ENCODE measurements at places on chromosomes 5 and 9. TPM values are rescaled to one million over a fixed set of nuclear protein-coding genes. Genes with fewer than 3 reads are reported as not detected.

GRCh38 chr9:107020040-107020530 lies 157.1 kb downstream of the ZNF462 start:
- DNase-seq, result no peak

The FOXD4L6 gene
- total RNA-seq, result not detected

DNA sequence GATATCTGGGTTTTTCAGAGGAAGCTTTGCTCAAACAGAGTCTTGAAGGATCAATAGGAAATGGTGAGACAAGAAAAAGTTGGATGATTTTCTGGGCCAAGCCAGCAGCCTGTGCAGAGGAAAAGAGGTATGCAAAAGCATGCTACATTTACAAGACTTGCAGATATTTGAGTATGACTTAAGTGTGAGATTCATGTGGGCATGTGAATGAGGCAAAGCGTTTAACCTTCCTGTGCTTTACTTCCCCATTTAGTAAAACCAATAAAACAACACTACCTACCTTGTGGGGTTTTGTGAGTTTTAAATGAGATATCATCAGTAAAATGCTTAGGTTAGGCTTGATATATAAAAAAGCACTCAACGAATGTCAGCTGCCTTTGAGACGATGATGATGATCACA lies 58.1 kb downstream of the PIP5K1B start:
- DNase-seq, result no peak

DNA sequence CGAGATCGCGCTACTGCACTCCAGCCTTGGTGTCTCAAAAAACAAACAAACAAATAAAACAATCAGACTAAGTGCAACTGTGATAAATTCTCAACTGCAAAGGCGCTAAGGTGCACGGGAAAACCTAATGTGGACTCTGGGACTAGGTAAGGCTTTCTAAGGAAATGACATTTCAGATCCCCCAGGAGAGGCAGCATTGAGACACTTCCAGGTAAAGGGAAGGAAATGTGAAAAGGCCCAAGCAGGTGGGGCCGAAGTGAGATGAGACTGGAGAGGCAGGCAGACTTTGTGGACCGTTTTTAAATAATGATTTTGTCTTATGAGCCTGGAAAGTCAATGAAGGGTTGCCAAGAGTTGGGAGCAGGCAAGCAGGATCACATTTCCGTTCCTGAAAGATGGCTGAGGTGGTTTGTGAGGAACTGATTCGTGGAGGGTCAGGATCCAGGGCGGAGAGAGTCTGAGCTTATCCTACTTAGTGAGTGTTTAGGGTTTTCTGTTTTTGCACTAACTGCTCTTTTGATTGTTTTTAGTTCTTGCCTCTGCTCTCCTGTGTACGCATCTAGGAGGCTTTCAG lies 2.0 kb upstream of the APBA1 start:
- DNase-seq, result no peak

GRCh38 chr9:107219486-107220077 lies 63.5 kb upstream of the RAD23B start:
- DNase-seq, result no peak

GRCh38 chr5:145776886-145777285 lies 58.3 kb downstream of the PRELID2 start:
- DNase-seq, result no peak

The BTNL8 gene
- total RNA-seq, result not detected

GRCh38 chr5:158938200-158938599 lies 161.5 kb downstream of the EBF1 start:
- no peak for DNase-seq

- no peak for DNase-seq
These were observed 19.4 kb downstream of the DTWD2 start for GRCh38 chr5:118968925-118969375.

DNA sequence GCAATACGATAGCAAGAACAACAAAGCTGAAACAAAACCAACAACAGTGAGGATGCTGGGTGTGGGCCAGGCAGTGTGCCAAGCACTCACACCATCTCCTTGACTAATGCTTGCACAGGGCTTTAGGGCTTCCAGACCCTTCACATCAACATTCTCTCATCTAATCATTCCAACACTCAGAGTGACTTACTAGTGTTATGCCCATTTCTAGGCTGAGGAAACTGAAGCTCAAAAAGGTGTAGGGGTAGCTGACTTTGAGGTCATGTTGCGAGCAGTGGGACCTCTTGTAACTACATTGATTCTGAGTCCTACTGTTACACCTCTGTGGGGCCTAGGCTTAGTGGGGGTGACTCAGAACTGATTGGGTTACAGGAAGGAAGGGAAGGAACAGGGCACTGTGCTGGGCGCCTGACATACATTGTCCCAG lies 9.7 kb downstream of the ANGPTL2 start:
- DNase-seq, result no peak

The FAM163B gene
- total RNA-seq, result not detected

All from psoas muscle (tissue), 8 donors.